ENCODE measurements at places on chromosomes 1 and 21.

DNA sequence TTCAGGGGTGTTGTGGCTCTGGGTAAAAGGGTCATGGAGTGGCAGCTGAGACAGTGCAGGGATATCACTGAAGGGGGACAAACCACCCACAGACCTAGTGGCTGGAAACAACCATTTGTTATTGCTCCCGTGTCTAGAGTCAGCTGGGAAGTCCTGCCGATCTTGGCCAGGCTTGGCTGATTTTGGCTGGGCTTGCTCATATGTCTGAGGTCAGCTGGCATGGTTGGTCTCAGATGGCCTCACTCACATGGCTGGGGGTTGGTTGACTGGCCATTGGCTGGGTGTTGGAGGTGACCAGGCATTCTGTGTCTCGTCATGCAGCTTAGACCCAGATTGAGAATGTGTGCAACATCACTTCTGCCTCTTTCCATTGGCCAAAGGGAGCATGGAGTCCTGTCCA, 203.8 kb upstream of the POU3F1 start:
- DNase-seq: no peak

- no peak for DNase-seq
Observed at GRCh38 chr1:54220004-54220811, 20.2 kb downstream of the MRPL37 start.

DNA sequence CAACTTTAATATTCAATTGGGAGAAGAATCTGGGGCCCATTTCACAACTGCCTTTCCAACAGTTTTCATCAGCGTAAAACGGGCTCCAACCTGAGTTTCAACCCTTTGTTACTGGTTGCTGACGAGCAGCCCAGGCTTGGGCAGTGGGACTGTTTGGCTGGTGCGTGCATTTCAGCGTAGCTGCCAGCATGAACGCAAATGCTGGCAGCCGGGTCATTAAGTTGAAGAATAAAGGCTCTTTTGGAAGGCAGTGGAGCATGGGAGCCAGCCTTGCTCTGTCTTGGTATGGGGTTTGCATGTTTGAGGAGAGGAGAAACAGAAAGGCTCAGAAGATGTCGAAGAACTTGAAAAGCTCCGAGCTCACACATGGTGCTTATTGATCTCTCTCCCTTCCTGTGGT, 40.7 kb downstream of the WDR3 start:
- DNase-seq: no peak

- no peak for DNase-seq
Observed at GRCh38 chr1:78036450-78036849, 9.3 kb upstream of the GIPC2 start.

- DNase-seq: no peak
Observed at GRCh38 chr1:154769193-154769895, 100.7 kb downstream of the KCNN3 start.

DNA sequence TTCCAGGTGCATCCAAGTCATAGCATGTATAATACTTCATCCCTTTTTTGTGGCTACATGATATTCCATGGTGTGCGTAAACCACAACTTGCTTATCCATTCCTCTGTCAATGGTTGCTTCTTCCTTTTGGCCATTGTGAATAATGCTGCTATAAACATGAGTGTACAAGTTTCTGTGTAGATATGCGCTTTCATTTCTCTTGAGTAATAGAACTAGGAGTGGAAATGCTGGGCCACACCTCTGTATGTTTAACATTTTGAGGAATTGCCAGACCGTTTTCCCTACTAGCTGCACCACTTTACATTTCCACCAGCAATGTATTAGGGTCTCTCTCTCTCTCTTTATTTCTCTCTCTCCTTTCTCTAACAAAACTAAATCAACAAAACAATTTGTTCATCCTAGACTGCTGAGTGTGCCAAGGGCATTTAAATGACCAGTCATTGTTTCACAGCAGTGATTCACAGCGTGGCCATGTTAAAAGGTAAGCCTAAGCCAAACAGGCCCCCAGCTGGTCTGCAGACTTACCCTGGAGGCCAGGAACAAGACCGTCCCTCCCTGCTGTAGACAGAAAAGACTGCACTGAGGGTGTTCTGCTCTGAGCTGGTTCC, 53.2 kb upstream of the LYST start:
- no peak for DNase-seq

GRCh38 chr1:75124510-75124909, 9.7 kb upstream of the LHX8 start:
- no peak for DNase-seq

DNA sequence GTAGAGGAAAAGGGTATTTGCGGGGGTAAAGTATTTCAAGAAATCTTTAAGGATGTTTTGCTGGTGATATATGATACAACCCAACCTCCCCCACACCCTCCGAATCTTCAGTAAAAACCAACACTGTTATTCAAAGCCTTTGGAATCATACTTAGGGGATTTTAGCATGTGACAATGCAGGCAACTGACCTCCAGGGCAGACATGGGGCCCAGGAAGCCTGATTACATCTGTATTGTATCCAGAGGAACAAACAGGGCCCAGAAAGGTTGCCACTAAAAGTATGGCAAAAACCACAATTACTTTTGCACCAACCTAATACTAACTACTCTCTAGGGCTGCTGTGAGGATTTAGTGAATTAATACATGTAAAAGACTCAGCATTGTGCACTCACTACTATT, 43.9 kb upstream of the CNN3 start:
- DNase-seq: no peak

- no peak for DNase-seq
Observed at GRCh38 chr1:59150577-59151386, 146.1 kb upstream of the FGGY start.

DNA sequence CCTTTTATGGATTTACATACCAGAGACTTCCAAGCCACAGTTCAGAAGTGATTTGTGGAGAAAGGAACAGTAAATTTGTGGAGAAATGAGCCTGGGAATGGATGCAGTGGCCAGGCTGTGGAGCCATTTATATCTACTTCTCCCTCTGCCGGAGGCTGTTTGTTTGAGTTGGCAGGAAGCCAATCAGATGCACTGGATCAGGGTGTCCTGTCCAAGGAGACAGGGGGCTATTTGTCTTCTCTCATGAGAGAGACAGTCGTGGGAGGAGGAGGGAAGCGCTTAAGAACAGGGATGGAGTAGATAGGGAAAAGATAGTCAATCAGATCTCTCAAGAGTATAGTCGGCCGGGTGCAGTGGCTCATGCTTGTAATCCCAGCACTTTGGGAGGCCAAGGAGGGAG, 2.8 kb upstream of the HAPLN2 start:
- DNase-seq: no peak

GRCh38 chr1:181662606-181663005, 179.3 kb downstream of the CACNA1E start:
- DNase-seq: no peak

DNA sequence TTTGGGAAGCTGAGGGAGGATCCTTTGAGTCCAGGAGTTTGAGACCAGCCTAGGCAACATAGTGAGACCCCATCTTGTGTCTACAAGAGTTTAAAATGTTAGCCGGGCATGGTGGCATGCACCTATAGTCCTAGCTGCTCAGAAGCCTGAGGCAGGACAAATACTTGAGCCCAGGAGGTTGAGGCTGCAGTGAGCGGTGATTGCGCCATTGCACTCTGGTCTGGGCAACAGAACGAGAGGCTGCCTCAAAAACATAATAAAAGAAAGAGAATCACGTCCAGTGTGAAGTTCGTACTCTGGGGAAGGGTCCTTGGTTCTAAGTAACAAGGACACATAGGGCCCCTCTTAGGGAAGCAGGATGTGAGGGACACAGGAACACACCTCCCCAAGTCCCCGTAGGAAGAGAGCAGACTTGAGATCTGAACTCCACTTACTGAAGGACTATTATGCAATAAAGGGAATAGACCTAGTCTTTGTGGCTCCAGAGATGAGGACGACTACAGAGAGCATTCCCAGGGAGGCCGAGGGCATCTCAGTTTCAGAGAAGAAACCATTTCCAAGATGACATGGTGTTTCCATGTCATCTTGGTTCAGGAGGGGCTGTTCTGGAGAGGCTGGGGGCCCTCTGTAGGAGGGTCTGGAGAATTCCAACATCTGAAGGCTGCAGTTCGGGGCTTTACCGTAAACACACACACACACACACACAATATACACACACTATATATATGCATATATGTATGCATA, 10.8 kb upstream of the ENO1 start:
- no peak for DNase-seq

GRCh38 chr1:201408176-201408833, 9.2 kb upstream of the LAD1 start:
- no peak for DNase-seq

DNA sequence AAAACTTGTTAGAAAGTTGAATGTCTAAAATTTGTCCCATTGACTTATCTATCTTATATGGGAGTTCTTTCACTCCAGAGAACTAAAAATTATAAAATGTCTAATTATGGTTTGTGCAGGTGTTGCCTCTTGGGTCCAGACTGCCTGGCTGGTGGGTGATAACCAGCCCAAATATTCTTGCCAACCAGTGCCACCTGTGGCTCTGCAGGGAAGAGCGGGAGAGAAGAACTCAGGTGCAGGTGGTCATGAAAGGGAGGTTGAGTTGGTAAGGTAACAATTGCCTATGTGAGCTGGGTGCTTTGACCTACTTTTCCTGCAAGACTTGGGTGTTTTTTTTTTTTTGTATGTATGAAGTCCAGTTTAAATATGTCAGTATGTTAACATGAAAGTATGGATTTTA, 10.2 kb downstream of the RPS6KC1 start:
- no peak for DNase-seq

GRCh38 chr1:61506236-61506635, 218.7 kb downstream of the TM2D1 start:
- no peak for DNase-seq

- DNase-seq: no peak
Observed at GRCh38 chr1:24410750-24411149, 2.8 kb downstream of the STPG1 start.

- no peak for DNase-seq
Observed at GRCh38 chr1:15740924-15741850, 1.1 kb upstream of the TMEM82 start.

GRCh38 chr1:70509996-70510876, 99.2 kb downstream of the CTH start:
- no peak for DNase-seq

DNA sequence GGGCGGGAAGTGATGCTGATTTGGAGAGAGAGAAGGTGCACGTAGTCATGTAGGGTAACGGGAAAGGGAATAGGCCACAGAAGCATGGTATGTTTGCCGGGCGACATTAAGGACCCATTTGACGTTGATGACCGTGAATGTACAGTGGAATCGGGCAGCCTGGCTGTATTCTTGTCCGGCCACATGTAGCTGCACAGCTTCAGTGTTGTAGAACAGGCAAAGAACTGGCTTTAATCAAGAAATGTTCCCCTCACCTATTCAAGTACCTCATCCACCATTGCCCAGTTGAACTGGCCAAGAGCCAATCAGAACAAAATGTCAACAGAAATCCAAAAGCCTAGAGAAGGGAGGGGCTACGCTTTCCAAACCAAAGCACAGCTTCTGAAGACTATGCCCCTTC, 104.8 kb downstream of the DHRS3 start:
- DNase-seq: no peak

GRCh38 chr1:159949123-159949522, 3.7 kb upstream of the IGSF9 start:
- no peak for DNase-seq

DNA sequence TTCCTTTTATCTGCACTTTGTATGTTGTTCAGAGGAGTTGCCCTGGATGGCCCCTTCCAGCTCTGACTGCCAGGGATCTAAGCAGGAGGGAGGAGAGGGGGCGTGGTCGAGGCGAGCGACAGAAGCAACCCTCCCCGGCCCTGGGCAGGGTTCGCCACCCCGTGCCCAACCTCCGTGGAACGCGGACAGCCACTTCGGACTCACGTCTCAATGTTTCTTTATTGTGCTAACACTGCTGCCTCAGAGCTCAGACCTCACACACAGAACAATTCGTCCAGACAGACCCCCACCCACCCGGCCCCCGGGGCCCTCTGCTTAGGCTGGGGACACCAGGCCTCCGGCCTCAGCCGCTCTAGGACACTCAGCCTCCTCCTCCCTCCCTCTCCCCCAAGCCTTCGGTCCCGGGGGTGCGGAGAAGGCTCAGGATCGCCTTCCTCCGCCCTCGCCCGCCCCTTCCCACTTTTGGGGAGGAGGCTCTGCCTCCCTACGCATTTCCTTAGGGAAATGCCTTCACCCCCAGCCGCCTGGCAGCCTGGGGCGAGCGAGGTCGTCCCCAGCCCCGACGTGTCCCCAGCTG, 8.3 kb downstream of the VSIG8 start:
- no peak for DNase-seq

- DNase-seq: no peak
Observed at GRCh38 chr1:31742462-31743212, 21.5 kb downstream of the ADGRB2 start.

GRCh38 chr1:177054542-177054941, 110.0 kb downstream of the ASTN1 start:
- DNase-seq: no peak

DNA sequence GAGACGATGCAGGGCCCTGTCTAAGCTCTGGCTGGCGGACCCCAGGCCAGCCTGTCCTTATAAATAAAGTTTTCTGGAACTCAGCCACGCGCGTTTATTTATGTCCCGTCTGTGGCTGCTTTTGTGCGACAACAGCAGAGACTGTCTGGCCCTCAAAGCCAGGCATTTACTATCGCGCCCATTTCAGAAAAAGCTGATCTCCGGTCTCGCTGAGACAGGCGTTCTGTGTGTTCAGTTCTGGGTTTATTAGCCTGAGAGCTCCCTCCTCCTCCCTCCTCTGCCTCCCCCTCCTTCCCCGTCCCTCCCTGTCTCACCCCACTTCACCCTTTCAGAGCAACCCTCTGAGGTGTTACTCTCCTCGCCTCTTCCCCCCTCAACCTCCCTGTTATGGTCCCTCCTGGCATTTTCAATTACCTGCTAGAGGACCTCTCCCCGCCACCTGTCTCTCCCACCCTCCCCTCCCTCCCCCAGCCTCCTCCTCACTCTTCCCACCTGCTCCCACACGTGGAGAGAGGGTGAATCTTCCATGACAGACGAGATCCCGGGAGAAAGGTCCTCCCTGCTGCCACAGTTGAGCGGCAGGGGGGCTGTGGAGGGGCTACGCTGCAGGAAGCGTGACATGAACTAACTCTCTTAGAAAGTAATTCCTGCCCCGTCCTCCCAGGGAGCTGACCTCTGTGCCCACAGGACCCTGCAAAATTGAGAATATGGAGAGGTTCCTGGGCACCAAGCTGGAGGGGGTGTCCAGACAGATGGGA, 59.9 kb downstream of the SPSB1 start:
- no peak for DNase-seq
